WERI-Rb-1 (cell line): ENCODE measurements at places on chromosomes 13 and 19.

DNA sequence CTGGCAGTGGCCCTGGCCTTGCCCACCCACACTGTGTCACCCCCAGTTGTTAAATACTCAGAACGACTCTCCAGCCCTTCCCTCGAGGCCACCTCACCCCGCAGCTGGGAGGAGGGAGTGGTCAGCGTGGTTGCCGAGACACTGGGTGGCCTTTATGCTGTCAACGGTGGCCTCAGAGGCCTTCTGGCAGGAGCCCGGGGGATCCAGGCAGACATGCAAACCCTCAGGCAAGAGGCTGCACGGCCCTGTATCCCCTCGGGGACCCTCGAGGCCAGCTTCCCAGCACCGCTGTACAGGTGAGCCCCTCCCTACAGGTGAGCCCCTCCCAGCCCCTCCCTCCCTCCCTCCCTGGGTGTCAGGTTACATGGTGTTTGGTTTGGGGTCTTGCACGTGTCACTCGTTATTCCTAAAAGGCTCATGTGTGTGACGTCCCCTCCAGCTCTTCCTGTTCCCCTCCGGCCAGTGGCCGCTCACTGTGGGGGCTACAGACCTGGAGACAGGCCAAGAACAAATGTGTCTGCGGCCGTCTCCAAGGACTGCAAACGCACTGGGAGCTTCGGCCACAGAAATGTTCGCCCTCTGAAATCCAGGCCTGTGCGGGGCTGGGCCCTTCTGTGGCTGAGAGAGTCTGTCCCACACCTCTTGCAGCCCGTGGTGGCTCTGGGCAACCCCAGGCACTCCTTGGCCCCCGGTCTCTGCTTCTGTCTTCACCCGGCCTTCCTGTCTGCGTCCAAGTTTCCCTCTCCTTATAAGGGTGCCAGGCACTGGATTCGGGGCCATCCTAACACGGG, at the start of gene TEKTIP1:
TSS of gene TEKTIP1 (plus strand) at position 210 of the 791 bp plus-strand sequence. CDS start at position 214, 4 bp downstream.
- DNase-seq = no peak

DNA sequence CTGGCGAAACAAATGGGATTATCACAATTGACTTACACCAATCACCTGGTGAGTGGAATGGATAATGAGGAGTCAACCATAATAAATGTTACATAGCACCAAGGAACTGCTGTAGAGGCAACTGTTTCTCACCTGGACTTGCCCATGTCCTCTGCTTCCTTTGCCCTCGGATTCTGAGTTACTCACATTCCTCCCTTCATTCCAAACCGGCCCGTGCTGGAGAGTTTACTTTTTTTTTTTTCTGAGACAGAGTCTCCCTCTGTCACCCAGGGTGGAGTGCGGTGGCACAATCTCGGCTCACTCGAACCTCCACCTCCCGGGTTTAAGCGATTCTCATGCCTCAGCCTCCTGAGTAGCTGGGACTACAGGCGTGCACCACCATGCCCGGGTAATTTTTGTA, 41.5 kb upstream of the TSC22D1 start:
- DNase-seq = no peak

- no peak for DNase-seq
These were observed 44.4 kb upstream of the SPATA13 start for GRCh38 chr13:24116131-24116530.

GRCh38 chr19:13212759-13213330, 62.6 kb downstream of the IER2 start:
- DNase-seq = peak; percentile 74

DNA sequence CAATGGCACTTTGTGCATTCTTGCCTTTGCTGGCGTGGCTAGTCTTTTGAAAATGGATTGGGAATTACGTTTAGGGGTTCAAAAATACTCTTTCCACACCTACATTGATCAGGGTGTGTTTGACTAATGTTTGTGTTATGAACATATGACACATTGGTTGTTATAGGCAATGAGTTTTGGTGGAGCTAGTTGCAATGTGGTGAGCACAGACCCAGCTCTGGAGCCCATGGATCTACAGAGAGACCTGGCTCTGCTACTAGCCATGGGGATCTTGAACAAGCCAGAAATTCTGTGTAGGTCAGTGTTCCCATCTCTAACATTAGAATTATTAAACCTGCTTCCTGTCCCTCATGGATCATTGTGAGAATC, 222.4 kb upstream of the UBL3 start:
- no peak for DNase-seq

DNA sequence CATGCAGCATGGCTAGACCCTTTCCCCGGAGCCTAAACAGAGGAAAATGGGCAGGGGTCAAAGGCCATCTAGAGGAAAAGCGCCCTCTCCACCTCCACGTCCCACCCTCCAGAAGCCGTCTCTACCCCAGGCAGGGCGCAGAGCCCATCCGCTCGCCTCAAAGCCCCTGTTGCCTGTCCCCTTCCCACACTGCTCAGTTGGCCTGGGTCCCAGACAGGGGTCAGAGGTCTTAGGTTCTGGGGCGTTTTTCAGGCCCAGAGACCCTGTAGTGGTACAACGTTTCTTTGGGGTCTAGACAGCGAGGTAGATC, 285 bp downstream of the TMEM143 start:
- no peak for DNase-seq

- DNase-seq = no peak
These were observed 69.1 kb downstream of the ATP7B start for GRCh38 chr13:51942189-51942588.

DNA sequence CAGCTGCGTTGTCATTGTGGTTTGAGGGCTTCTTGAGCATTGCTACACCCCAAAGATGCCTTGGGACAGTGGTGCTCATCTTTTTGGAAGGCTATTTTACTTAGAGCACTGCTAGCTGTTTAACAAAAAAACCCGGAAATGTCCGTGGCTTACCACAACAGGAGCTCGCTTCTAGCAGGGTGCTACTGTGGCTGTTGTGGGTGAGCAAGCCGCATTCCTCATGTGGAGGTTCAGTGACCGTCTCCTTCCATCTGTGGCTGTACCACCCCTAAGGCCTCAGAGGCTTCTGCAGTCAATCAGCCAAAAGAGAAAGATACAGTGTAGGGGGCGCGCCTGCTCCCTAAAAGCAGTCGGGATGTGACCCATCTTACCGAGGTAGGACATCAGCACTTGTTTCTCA, 1004.2 kb downstream of the UQCRFS1 start:
- no peak for DNase-seq

GRCh38 chr13:38365661-38366060, 16.0 kb downstream of the UFM1 start:
- no peak for DNase-seq

DNA sequence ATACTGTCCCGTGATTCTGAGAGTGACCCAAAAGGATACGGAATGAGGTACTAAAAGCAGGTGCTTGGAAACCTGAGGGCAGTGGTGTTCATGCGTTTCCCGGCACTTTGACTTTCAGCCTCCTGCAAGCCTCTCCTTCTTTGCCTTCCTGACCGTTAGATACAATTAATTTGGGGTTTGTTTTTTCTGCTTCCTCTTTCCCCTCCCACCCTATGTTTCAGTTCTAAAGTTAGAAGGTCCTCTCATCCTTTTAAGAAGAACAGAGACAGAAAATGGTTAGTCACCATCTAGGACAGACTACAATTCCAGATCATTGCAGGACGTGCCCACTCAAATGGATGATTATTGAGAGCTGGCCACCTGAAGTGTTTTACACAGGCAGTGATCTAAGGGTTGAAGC, 1.8 kb upstream of the LILRB4 start:
- no peak for DNase-seq

DNA sequence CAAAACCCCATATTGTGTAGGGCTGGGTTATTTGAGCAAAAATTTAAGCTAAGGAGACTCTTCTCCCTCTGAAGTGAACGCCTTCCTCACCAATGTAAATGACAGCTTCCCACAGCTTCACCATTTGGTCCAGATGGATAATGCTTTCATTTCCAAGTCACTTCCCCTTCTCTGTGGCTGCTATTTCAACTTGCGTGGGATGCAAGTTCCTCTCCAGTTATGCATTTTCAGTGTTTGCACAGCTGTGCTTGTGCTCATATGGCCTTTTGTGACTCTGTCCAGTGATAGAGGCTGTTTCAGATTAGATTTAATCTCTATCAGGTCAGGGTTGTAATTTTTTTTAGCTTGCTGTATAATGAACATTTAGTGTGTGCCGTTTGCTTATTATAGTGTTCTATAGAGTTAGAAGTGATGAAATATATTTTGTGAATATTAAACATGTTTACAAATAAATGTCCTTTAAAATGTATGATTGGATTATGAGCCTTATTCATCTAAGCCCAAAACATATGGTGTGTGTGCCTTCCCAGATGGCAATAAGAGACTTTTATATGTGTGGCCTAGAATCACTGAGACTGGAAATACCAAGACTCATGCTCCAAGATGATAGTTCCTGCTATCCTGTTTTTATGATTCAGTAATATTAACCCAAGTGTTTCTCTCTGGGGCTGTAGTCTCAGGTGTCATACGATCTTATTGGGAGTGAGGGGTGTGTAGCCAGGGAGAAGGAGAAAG, 86.6 kb downstream of the TNFRSF19 start:
- no peak for DNase-seq

GRCh38 chr13:22665506-22665905, 515.3 kb upstream of the SGCG start:
- no peak for DNase-seq

DNA sequence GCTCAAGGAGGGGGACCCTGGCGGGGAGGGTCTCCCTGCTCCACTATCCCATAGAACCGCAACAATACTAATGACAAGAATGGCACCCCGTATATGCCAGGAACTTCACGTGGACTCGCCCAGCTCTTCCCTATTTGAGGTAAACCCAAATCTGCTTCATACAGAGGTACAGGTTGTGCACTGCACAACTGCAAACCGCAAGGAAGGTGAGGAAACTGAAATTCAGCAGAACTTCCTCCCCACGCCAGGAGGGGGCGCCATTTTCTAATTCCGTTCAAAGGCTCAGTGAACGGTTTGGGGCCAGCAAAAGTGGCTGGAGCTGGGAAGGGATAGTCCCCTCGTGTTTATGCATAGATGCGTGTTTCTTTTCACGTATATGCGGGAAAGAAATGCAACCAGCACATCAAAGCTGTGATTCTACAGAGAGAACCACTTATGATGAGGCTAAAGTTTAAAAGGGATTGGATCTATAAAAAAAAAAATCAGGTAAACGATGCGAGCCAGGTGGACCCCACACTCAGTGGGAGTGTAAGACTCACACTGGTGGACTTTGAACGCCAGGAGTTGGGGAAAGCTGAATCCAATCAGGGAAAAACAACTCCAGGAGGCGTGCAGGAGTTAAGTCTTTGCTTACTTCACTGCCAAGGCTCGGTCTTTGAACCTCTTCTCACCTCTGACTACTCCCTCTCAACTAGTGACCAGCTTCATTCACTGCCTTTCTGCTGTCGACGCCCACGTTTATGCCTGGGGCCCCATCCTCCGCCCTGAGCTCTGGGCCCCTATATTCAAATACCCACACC, 20.3 kb downstream of the C19orf81 start:
- DNase-seq = peak; percentile 58

DNA sequence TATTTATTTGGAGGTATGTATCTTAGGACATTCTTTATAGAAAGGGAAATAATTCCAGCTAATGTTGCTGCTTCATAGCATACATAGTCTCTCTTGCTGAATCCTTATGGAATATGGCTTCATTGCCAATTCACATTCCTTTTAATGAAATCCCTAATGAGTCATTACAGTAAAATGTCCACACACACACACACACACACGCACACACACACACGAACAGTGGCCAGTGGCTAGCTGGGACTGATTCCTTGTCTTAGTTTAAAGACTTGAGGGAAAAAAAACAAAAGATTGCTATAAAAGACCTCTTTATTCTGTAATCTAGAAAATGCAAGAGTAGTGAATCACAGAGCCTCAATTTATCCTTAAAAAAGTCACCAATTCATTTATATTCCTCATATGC, 301.6 kb downstream of the SLITRK6 start:
- no peak for DNase-seq

- peak; percentile 85 for DNase-seq
These were observed 347.4 kb downstream of the LIG4 start for GRCh38 chr13:107867701-107868661.

DNA sequence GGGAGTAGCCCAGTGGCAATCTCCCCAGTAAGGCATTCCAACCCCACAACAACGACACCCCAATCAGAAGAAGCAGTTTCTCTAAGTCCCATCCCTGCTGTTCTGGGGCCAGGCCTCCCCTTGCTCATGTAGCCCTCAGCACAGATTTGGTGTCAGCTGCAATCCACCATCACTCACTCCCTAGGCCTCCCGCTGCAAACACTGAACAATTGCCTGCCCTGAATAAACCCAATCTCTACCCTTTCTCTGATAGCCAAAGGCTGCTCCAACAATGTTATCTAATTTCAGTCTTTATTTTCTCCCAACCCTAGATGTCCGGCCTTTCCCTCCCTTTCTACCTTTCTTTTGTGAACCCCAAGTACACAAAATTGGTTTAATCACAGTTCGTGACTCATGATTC, 5.6 kb upstream of the SOX21 start:
- no peak for DNase-seq

DNA sequence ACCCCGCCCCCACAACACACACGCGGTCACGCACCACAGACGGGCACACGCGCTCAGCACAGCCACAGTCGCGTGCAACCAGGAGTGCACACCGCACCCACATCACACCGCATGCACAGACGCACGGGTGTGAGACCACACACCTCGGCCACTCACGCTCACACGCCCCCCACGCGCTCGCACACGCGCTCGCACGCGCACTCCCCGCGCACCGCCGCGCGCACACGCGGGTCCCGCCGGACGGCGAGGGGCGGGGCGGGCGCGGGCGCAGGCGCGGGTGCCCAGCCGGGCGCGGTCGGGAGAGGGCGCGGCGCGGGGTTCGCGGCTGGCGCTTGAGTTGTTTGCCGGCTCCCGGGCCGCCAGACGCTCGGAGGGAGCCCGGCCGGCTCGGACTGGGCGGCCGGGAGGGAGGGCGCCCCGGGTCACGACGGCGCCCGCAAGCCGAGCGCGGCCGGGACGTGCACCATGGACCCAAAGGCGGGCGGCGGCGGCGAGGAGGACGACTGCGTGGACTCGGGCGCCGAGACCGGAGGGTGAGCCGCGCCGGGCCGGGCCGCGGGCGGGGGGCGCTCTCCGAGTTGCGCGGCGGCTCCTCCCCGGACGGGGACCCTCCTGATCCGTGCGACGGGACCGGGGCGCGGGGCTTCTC, at the start of gene FAM124A:
TSS of gene FAM124A (plus strand) at position 362 of the 649 bp plus-strand sequence. CDS start at position 466, 104 bp downstream.
- peak; percentile 20 for DNase-seq

- DNase-seq = no peak
These were observed 14.5 kb upstream of the ISYNA1 start for GRCh38 chr19:18452386-18452785.

DNA sequence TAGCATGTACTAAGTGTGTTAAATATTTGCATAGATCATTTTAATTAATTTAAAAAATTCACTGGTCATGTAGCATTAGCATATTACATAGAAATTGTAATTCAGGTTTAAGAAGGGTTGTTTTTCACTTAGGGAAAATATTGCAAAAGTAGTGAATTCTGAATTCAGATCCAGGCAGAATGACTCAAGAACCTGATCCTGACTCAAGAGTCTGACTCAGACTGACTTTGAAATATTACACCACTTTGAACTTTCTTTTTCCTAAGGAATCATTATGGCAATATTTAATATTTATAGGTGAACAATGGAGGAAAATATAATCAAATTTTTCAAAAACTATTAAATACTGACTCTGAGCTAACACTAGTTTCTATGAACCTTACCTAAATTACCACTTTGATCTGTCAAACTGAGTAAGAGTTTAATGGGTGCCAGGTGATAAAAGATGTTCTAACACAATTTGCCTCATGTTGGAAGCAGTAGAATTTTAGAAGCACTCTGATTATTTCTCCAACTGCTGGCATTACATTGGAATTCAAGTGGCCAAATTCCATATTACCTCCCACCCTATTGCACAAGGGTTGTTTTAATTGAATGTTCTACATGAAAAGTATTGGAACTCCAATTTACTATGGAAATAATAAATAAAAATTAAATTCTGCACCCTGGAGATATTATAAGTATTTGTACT, 261.6 kb downstream of the SLITRK1 start:
- DNase-seq = no peak
